ENCODE measurements at places on chromosomes 6 and 20.

- no peak for DNase-seq
Observed at GRCh38 chr6:37099442-37099841, 70.5 kb upstream of the PIM1 start.

- no peak for DNase-seq
Observed at GRCh38 chr20:31910071-31910803, 39.8 kb downstream of the TTLL9 start.

- no peak for DNase-seq
Observed at GRCh38 chr6:151240036-151240685, 394 bp downstream of the AKAP12 start.

- DNase-seq = peak; percentile 60
Observed at GRCh38 chr6:32943864-32944649, 3.2 kb upstream of the HLA-DMB start.

GRCh38 chr6:5999688-6000608, 6.8 kb downstream of the NRN1 start:
- no peak for DNase-seq

DNA sequence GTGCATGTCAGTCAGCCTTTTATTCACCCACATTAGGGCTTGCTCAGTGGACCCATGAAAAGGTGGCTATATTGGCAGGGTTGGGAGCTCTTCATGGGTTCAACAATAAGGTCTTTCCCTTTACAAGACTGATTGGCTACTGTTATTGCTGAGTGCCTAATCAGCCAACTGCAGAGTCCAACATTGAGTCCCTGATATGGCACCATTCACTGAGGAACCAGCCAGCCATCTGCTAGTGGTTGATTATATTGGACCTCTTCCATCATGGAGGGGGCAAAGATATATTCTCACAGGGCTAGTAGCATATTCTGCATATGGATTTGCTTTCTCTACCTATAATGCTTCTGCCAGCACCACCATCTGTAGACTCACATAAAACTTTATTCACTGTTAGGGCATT, 69.9 kb downstream of the CDKAL1 start:
- no peak for DNase-seq

DNA sequence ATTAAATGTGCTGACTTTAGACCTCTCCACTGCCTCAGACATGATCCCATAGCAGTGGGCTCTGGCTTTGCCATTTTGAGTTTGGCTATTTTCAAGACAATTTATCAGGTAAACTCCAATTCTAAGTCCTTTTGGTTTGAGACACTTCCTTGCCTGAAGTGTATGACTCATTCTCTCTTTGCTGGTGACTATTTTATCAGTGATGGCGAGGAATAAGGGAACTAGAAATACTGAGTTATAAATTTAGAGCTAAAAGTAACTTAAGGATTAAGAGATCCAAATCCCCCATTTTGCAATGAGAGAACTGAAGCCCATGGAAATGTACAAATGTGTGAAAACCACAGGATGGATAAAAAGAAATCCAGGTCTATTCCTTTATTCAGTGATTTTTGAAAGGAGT, 30.9 kb upstream of the CD83 start:
- DNase-seq = no peak

- peak; percentile 87 for DNase-seq
Observed at GRCh38 chr20:31547017-31547675, 32.9 kb downstream of the HM13 start.

GRCh38 chr6:29632789-29633533, at the start of gene GABBR1:
TSS of gene GABBR1 (minus strand) at chr6:29633183. CDS start at chr6:29632385, 798 bp downstream.
- DNase-seq = peak; percentile 73

DNA sequence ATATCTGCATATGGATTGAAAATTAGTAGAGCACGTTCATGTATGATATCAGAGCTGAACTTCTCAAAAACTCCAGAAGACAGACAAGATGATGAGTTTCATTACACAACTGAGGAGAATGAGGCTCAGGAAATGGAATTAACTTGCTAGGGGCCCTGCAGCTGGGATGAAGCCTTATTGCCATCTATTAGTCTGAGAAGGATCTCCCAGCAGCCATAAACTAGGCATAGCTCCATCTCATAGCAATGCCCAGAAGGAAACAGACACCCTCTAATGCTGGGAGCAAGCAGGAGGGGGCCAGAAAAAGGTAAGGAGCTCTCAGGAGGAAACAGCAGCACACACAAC, 18.0 kb downstream of the TFEB start:
- no peak for DNase-seq

DNA sequence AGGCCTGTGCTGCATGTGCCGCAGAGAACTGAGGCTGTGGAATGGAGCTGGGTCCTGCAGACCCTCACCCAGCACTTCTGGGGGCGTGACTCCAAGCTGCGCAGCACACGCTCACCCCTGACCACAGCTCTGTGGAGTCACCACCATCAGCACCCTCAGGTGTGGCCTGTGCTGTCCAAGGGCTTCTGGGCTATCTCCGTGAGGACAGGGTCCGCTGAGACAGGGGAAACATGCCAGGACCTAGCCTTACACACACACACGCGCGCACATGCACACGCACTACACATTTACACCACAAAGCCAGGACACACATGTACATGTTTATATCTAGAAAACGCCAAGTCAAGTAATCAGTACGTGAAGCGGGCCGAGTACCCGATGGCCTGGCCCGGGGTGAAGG, 26.8 kb upstream of the TCFL5 start:
- DNase-seq = no peak

DNA sequence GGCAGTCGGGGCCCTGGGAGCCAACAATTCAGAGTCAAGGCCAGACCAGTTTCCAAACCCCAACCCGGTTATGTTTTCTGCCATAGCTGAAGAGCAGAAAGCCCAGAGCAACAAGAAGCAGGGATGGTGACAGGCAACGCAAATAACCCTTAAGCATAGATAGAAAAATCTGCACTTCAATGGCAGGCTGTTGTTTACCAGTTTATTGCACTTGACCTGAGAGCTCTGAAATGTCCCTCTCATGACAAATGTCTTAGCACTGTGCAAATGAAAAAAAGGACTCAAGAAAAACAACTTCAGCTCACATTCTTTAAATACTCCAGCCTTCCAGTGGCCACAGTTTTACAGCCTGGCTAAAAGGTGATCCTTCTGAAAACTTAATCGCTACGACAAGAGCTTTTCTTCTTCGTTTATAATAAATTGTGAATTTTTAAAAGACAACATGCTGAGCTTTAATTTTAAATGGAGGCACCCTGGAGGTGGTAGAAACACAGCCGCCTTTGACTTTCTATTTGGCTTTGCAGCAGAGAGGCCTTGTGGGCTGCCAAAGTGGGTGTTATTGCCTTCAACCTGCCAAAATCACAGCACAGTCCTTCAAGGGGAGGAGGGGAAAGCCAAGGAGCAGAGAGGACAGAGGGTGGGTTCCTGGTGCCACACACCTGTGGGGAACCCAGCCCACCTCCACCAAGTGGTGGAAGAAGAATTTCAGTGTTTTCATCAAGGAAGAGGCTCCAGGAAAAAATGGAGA, 289.5 kb upstream of the CDYL start:
- no peak for DNase-seq

- no peak for DNase-seq
Observed at GRCh38 chr6:148866657-148867268, 119.9 kb downstream of the UST start.

GRCh38 chr20:37777012-37777950, 83.5 kb downstream of the CTNNBL1 start:
- DNase-seq = no peak

All from CD4-positive, alpha-beta T cell treated with Interleukin-4 for 1 hour (primary cell).